Esophagus squamous epithelium (tissue), 5 donors: ENCODE measurements at places on chromosomes 12 and 14.

DNA sequence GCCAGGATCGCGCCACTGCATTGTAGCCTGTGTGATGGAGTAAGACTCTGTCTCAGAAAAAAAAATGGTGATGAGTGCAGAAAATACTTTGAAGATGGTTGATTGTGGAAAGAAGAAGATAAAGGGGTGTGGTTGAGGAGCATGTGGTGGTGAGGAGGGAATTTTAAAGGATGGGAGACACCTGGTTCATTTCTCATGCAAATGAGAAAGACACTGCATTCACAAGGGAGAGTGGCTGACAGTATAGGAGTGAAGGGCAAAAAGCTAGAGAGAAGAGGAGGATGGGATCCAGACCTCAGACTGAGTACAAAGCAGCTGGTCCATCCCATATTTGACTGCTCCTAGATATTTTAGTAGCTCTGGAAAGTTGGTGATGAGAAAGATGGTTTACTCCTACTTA lies 206.0 kb downstream of the SNAPC1 start:
- DNase-seq: no peak

DNA sequence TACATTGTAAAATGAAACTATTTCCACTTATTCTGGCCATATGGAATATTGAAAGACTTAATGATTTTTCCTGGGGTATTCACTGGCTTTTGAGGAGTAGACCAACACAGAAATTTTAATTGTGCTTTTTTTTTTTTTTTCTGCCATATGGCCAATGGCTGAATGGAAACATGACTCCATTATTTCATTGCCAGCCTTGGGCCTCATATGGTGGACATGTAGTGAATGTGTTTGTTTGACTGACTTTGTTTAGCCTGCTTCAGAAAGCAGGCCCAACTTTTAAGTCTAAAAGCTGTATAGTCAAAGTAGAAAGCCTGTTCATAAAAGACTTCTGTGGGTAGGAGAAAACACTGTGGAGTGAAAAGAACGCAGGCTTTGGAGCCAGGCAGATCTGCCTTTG lies 2.4 kb downstream of the GNG2 start:
- no peak for DNase-seq

DNA sequence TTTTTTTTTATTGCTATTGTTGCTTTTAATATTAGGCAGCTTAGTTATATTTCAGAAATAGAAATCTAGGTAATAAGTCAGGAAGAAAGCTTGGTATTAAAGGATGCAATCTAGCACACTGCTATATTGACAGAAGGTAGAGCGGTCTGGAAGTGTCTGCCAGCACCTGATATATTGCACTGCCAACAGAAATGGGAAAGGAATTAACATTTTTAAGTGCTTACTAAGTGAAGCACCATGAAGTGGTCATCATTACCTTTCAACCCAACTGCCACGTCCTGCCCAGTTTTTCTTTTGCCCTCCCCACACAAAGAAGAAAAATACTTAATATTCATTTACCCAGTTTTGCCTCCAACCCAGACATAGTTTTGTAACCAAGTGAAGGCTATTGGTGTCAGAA lies 163.5 kb downstream of the KITLG start:
- no peak for DNase-seq

GRCh38 chr12:15679151-15679550 lies 110.0 kb downstream of the EPS8 start:
- no peak for DNase-seq

DNA sequence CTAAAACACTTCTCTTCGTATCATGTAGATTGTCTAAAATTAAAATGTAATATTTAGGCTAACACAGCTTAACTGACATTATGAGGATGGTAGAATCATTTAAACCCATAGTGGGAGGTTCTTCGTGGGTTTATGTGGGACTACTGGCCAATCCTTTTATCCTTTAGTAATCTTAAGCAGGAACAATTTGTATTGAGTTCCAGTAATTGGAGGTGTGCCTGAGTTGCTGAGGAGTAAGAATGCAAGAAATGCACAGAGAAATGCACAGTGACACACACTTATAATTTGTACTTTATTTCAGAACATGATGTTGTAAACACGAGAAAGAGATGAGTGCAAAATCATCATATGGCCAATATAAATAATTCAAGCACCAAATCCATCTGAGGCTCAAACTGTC lies 22.3 kb downstream of the OTOGL start:
- DNase-seq: no peak

GRCh38 chr12:76091246-76091754 lies 6.8 kb upstream of the NAP1L1 start:
- no peak for DNase-seq

DNA sequence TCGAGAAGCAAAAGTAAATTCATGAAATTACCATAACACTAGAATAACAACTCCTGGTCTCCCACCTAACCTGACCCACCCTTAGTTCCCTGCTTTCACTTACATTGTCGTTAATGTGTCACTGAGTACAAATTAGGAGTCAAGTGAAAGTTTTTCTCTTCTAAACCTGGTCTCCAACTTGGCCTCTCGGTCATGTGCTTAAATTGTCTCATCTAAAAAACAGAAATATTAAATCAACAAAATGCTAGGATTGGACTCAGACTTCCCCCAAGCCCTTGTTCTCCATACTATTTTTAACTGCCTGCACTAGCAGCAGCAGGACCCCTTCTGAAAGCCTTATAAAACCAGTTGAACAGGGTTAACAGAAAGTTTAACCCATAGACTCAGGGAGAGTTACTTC lies 1.8 kb upstream of the BTG1 start:
- no peak for DNase-seq

DNA sequence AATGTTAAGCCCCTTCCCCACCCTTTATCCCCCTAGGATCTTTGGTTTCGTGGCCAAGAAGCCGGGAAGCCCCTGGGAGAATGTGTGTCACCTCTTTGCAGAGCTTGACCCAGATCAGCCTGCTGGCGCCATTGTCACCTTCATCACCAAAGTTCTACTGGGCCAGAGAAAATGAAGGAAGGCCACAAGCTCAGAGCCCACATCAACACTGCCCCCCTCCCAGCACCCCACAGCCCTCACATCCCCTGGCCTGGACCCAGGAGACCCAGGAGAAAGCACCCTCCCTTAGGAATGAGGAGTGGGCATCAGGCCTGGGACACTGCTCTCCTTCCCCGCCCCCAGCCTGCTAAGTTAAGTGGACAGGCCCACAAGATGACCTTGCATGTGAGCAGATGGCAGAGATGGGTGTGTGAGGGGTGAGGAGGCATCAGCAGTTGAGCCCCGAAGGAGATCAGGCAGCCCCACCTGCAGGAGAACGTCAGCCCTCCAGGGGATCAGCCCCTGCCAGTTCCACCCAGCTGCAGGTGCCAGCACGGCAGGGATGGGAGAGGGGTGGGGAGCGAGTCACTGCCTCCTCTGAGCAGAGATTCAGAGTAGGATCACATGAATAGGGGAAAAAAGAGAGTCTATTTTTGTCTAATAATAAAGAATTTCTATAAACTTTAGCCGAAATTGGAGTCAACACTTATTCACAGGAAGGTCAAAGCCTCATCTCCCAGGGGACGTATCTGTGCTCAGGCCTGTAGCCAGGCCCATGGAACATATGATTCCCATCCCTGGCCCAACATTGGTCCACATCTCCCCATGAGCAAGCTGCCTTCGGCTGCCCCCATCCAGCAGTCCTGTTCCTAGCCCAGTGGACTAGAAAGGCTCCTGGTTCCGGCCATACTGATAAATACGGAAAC lies 14.1 kb downstream of the TNS2 start:
- DNase-seq: no peak

- no peak for DNase-seq
These were observed 12.9 kb upstream of the KRT73 start for GRCh38 chr12:52631264-52631663.

DNA sequence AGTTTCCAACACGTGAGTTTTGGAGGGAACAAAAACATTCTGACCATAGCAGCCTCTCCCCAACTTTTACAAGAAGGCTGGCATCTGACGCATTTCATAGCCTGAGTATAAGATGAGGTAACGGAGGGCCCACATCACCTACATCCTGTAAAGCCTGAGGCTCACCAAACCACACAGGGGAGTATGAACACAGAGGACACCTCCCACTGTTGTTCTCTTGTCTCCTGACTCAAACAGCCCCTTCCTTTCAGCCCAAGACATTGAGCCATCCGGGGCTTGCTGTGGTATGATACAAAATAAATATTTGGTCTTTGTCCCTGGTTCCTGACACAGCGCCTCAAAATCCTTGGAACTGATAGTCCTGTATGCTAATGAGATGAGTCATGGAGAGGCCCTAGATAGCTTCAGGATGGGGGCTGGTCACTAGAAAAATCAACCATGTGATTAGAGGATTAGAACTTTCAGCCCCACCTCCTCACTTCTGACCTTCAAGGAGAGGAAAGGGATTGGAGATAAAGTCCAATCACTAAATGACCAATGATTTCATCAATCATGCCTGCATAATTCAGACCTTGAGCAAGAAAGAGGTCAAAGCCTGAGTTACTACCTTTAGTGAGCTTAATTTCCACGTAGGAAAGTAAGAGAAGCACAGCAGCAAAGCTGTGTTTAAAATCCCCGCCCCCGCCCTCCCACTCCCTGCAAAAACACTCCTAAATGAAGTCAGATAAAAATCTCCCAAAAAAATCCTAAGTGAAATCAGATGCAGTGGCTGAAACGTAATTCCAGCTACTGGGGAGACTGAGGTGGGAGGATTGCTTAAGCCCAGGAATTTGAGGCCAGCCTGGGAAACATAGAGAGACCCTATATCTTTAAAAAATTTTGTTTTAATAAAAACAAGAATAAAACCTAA lies 236.4 kb downstream of the PCNX1 start:
- DNase-seq: no peak

GRCh38 chr14:35133542-35134328 lies 11.4 kb downstream of the PRORP start:
- DNase-seq: no peak

DNA sequence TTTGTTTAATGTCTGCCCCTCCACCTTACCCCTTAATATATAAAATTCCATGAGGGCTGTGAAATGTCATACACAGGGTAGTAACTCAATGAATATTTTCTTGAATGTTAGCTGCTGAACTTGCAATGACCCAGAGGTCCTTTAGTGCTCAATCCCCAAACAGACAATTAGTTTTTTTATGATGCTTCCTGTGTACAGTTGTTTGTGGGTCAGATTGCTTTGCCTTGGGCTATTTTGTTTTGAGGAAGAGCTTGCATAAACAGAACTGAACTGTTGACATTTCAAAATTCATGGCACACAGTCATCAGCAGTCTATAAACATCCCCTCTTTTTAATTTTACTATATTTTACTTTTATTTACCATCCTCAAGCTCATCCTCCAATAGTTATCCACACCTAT lies 820.5 kb upstream of the SEL1L start:
- DNase-seq: no peak

DNA sequence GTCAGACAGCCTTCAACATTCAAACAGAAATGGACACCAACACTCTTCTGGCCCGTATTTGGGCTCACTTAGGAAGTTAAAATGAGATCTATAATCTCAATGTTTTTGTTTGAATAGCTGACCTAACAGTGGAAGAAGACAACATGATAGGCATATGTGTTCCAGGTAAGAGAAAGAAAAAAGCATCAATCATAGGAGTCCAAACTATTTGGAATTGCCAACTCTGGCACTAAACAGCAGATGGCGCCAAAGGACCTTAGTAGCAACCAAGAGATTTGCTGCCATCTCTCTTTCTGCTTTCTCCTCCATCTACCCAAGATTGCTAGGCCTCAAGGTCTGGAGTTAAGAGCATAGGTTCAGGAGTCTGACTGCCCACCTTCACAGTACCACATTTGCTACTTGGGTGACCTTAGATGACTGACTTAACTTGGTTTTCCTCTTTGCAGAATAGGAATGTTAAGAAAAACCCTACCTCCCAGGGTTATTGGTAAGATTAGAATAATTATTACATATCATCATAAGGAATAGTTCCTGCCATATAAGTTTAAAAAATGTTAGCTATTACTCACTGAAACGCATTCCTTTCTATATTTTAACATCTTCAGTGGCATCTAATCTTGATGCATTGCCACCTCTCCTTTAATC lies 30.2 kb downstream of the PEX5 start:
- DNase-seq: no peak

DNA sequence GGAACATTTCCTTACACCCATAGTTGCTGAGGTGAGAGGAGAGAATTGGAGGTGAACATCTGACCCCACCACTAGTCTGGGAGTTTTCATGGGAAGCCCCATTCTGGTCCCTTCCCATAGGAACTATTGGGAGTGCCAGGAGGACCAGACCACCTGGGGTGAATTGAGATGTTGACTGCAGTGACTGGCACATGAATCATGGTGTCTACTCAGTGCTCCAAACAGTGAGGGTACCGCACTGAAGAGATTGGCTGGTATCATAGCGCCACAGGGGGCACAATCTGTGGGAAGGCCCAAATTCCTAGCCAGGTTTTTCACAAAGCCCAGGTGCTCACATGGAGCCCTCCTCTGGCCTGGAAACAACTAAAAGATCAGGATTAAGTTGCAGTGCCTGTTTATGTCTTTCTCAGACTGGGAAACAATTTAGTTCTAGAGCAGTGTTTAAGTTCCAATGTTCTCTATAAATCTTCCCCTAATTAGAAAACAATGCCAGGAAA lies 3.7 kb upstream of the RNASE9 start:
- no peak for DNase-seq

- DNase-seq: no peak
These were observed 1.5 kb upstream of the ZBTB42 start for GRCh38 chr14:104799244-104800014.

- DNase-seq: no peak
These were observed 18.5 kb upstream of the CCDC175 start for GRCh38 chr14:59595071-59595470.

GRCh38 chr12:31853520-31853919 lies 105.7 kb upstream of the RESF1 start:
- DNase-seq: no peak

GRCh38 chr12:107510211-107510610 lies 175.4 kb upstream of the PWP1 start:
- no peak for DNase-seq

- peak; percentile 35 for DNase-seq
These were observed at the start of gene ACTN1 for GRCh38 chr14:68979021-68979721. Gene ACTN1 (minus strand): TSS chr14:68979302. CDS start chr14:68979056, 246 bp downstream.

- DNase-seq: no peak
These were observed 117.3 kb upstream of the CAND1 start for GRCh38 chr12:67151886-67152285.

DNA sequence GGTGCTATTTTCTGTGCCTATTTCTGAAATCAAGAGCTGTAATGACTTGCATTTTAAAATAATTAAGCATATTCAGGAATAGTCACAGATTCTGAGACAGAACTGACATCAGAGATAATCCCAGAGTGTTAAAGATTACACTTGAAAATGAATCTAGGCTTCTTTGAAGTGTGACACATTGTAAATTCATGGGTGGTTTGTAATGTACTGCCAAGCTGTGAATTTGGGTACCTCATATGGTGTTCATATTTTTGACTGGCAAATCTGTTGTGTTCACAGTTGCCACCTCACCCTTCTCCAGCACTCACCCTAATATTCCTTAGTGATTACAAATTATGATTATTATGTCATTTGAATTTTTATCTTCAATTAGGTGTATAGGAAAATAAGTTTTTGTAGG lies 78.5 kb upstream of the CSRP2 start:
- no peak for DNase-seq

DNA sequence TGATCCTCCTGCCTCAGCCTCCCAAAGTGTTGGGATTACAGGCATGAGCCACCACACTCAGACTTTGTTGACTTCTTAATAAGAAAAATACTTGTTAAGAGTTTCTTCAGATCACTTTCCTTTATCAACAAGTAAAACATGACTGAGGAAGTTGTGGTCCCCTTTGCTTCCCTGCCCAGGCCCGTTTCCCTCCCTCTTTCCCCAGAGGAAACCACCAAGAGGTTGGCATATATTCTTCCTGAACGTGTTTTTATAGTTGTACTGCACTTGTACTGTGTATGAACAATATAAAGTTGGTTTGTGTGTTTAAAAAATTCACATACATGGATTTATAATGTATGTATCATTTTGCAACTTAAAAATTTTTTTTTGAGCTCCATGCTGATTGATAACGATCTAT lies 28.4 kb downstream of the PTPN11 start:
- no peak for DNase-seq
